ENCODE measurements at places on chromosomes 11 and 22. TPM values are rescaled to one million over a fixed set of nuclear protein-coding genes. Genes with fewer than 3 reads are reported as not detected.

- DNase-seq: no peak
Measured at GRCh38 chr22:48553694-48554308, 1273.9 kb downstream of the BRD1 start.

DNA sequence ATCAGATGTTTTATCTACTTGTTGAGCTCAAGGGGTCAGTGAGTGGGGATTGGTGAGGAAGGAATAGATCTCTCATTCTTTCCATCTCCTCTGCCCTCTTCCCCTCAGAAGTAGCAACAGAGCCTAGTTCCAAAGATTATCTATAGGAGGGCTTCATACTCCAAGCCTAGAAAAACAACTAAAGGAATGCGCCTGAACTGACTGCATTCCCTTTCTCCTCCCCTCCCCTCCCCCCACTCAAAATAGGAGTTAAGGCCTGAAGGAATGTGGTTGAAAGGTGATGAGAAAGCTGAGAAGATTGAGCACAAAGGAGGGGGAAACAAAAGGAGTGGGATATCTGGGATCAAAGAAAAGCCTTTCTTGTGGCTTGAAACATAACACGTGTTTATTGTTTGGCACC lies 10.5 kb downstream of the EMSY start:
- DNase-seq: no peak

DNA sequence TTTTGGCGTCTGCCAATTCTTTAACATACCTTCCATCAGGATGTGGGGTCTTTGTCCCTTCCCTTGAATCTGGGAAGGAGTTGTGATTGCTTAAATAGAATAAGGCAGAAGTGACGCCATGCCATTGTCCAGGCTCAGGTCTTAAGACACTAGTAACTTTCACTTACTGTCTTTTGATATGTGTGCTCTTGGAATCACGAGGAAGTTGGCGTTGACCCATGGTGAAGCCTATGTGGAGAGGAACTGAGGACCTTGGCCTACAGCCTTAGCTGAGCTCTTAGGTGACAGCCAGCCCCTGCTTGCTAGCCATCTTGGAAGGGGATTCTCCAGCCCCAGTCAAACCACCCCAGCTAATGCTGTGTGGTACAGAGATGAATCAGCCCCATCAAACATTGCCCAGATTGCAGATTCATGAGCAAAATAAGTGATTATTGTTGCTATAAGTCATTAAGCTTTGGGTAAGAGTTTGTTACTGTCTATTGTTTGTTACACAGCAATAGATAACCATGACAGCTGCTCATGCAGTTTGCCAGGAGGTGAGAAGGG lies 17.6 kb upstream of the CLPB start:
- no peak for DNase-seq

GRCh38 chr22:38867471-38868285 lies 4.3 kb downstream of the CBX6 start:
- peak; percentile 64 for DNase-seq

GRCh38 chr22:49657275-49657973 lies 170.2 kb downstream of the BRD1 start:
- DNase-seq: peak; percentile 81

- DNase-seq: peak; percentile 100
Measured at GRCh38 chr11:65890324-65891218, at the start of gene CCDC85B. Gene CCDC85B, plus strand, starts transcription at chr11:65890673. Its CDS starts 111 bp downstream, at chr11:65890784.

GRCh38 chr11:35717043-35717442 lies 54.5 kb downstream of the TRIM44 start:
- DNase-seq: no peak

DNA sequence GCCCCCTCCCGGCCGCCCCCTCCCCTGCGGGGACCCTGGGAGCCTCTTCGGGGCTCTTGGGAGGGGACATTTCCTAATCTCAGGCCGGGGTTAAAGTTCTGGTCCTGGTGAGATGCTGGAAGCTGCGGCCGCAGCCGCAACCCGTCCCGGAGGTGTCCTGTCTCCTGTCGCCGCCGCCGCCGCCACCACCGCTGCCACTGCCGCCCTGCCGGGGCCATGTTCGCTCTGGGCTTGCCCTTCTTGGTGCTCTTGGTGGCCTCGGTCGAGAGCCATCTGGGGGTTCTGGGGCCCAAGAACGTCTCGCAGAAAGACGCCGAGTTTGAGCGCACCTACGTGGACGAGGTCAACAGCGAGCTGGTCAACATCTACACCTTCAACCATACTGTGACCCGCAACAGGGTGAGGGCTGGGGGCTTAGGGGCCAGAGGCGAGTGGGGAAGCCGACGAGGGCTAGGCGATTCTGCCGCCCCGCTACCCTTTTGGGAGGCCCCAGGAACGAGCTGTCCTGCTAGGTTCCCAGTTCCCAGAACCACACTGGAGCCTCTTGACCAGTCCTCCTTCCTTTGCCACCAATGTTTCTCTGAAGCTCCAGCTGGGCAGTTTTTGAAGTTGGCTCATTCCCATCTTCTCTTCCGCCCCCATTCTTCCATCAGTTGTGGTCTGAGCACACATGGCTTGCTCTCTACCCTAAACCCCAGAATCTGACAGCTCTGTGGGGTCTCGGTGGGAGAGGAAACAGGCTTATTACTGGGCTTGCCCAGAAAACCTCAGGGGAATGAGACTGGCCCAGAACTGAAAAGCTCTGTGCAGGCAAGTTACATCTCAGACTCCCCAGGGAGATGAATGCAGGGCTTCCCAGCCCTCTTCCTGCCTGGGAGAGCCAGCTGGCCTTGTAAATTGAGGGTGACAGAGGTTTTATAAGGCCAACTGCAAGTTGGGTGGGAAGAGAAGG lies 781 bp downstream of the SIDT2 start:
- peak; percentile 68 for DNase-seq

GRCh38 chr11:86695373-86695772 lies 23.0 kb upstream of the ME3 start:
- DNase-seq: no peak

DNA sequence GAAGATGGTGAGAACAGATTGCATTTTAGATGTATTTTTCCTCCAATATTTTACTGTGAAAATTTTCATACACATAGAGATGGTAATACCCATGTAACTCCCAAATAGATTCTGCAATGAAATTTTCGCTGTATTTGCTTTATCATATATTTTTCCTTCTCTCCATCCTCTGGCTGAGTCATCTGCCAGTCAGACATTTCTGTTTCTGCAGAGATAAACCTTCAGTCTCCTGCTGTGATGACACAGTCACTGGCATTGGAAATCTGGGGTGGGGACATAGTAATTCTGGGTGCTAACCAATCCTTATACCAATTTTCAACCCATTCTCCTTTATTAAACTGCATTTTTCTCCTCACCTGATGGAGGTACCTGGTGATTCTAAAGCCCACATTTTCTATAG lies 33.7 kb downstream of the SVIP start:
- DNase-seq: no peak

- DNase-seq: no peak
Measured at GRCh38 chr11:127925475-127925874, 661.9 kb downstream of the ETS1 start.

GRCh38 chr11:92057849-92058442 lies 166.7 kb upstream of the FAT3 start:
- DNase-seq: no peak

GRCh38 chr11:19714387-19715363 lies 2.0 kb downstream of the NAV2 start:
- peak; percentile 84 for DNase-seq

DNA sequence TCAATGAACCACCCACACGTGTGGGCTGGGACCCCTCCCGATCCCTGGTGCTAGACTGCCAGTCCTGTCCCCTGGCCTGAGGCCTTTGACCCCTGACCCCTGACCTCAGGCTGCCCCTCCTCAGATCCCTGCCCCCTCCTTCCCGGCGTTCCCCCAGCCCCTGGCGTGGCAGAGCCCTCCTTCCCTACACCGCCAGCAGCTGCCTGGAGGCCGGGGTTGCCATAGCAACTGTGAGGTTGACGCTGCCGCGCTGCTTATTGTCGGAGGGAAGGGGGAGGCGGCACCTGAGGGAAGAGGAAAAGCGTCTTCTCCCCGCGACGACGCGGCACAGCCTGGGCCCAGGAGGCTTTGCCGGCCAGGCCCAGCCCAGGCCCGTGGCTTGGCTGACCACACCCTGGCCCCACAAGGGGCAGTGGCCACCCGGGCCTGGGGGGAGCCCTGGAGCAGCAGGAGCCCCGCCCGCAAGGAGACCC lies 32.6 kb downstream of the SHANK3 start:
- peak; percentile 74 for DNase-seq

DNA sequence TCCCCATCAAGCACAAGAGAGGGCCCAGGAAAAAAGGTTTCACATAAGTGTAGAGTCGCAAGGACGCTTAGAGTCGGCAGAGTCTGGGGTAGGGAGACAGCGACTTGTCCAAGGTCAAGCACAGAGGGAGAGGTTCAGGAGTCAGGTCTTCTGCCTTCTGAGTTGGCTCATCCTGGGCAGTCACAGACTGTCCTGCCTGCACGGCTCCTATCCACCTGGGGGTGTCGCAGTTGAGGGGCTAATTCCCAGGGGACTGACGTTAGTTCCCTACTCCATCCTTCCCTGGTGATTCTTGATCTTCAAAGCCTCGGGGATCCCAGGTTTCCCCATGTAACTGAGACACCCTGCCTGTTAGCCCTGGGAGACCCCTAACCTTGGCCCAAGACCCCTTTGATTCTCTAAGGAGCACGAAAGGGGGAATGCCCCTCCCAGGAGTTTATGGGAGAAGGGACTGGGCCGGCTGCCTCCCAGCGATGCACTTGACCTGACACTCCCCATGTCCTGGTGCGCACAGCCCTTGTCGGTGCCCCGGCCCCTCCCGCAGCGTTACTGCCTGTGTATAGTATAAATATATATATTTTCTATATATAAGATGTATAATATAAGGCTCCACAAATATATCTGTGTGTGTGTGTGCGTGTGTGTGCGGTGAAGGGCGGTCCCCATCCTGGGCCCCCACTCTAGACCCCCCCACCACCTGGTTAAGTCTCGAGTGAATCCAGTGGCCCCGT lies 14.7 kb upstream of the TAB1 start:
- no peak for DNase-seq

- no peak for DNase-seq
Measured at GRCh38 chr22:49506010-49506400, 321.7 kb downstream of the BRD1 start.

- DNase-seq: no peak
Measured at GRCh38 chr11:12721816-12722604, 47.8 kb downstream of the TEAD1 start.

GRCh38 chr11:17021511-17021910 lies 7.3 kb upstream of the PLEKHA7 start:
- DNase-seq: no peak

GRCh38 chr11:75673977-75674582 lies 5.2 kb upstream of the MAP6 start:
- no peak for DNase-seq

GRCh38 chr11:57483562-57483918 lies 23.2 kb downstream of the RTN4RL2 start:
- DNase-seq: no peak

MUC6 gene
- total RNA-seq: not detected

FIBIN gene
- total RNA-seq: 54.6 TPM

OSBP2 gene
- 1.4 TPM for total RNA-seq

MRGPRE gene
- 1.4 TPM for total RNA-seq

OR8A1 gene
- not detected for total RNA-seq

CXCR5 gene
- not detected for total RNA-seq
